ENCODE measurements at places on chromosomes 7 and 10.

GRCh38 chr10:26755443-26755903 is 58.0 kb downstream of the PDSS1 start:
- peak; percentile 35 for DNase-seq

DNA sequence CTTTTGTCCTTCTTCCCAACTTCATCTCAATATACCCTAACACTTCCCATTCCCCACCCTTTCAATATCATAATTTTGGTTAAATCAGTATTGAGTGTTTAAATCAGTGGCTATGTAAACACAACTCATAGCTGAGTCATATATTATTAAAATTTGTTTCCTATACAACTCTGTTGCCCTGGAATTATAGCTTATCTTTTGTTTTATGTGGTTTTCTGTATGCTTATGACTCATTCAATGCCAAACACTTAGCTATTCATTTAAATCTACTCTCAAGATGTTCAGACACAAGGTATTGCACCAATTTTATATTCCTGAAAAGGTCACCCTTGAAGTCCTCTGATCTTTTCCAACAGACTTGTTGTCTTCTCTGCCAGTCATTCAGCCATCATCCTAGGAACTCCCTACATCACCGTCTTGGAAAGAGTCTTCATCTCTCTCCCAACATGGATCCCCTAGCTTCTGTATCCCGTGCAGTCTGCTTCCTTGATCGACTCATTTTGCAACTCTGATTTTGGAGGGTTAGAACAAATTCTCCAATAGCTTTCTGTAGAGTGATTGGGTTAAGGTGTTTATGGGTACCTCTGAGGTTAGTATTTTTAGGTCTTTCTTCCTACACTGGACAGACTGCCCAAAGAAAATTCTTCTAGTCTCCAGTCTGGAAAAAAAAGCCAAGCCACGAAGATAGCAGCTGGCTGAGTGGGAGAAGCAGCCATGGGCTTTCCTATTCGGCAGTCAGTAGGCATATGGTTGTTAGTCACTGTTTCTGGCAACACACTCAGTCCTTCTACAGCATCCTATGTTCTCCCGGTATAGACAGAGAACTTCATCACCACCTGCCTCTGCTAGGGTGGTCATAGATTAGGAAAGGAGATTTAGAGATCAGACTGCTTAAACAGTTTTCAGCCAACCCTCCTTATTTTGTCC is 102.1 kb downstream of the CRPPA start:
- peak; percentile 12 for DNase-seq

DNA sequence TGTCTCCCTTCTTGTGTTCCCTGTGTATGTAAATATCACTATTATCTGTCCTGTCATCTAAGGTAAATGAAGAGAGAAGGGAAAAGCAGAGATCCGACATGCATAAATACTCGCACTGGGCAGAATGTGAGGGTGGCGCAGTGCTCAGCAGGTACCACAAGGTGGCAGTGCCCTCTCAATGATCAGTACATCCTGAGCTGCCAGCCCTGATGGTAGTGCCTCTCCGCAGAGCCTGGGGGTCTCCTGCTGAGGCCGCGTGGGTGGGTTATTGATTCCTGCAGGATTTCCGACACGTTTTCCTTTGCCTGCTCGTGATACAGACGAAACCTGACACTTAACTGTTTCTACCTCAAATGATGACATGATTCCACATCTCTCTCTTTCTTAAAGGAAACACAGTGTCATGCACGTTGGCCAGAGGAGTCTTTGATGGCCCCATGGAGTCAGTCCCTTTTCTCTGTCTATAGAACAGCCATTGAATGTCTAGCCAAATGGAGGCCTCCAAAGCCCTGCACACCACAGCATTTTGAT is 19.8 kb downstream of the RGR start:
- peak; percentile 48 for DNase-seq

GRCh38 chr10:75967491-75967890 is 536.1 kb downstream of the LRMDA start:
- no peak for DNase-seq

DNA sequence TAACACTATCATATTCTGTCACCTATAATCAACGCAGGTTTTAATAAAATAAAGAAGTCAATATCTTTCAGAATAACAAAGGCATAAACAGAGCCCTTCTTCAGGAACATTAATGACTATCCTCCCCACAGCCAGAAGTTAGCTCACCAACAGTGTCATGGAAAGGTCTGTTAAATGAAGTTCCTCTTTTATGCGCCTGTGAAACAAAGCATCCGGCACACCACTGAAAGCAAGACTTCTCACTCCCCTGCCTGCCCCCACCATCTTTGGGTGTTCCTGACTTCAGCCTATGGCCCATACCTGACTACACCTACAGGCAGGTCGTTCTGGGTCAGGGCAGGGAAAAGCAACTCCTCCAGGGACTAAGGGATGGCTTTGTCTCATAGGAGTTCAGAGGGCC is 205.4 kb downstream of the FANK1 start:
- DNase-seq, result no peak

DNA sequence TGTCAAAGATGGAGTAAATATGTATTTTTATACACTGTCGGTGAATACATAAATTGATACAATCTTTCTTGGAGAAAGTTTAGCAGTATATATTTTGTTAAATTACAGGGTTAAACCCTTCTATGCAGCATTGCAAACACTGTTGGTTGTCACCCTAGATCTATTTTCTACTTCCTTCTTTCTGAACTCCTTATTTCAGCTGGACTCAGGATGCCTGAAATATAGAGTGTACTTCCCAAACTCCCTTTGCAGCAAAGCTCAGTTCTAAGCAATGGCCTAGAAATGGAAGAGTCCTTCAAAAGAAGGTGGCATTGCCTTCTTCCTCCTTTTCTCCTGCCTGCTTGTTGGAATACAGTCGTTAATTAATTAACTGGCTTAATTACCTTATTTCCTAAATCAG is 20.6 kb downstream of the CUBN start:
- no peak for DNase-seq

DNA sequence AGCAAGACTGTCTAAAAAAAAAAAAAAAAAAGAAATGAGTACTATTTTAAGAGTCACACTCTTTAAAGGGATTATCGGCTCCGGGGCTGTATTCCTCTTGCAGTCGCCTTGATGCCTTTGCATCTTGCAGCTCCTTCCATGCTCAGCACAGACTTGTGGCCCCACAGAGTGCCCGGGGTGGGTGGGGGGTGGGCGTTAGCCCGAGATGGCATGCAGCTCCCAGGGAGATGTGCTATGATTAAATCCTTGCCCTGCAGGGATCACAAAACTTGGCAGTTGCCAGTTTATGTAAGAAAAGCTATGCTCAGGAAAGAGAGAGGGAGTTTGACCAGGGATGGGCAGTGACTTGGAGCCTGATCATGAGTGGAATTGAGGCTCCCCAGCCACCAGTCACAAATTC is 81.9 kb downstream of the CCDC3 start:
- DNase-seq, result no peak

- DNase-seq, result no peak
These were observed 7.9 kb downstream of the CEP41 start for GRCh38 chr7:130432886-130433285.

DNA sequence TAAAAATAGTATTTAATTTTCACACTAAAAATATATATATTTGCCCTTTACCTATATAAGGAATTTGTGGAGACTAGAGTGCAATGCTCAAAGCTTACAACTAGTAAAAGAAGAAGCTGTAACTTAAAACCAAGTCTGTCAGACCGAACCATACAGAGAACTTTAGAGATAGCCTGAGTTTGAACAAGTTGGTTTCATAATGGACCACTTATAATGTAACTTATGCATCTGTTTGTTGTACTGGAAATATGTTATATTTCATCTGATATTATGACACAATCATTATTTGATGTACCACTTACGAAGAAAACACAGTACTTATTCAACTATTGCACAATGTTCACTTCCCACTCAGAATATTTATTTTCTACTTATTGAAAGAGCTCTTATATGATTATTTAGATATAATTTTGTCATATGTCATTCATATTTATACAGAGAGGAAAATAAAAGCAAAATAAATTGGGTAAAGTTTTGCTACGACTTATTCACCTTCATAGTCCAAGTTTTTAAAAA is 462.8 kb downstream of the ATRNL1 start:
- no peak for DNase-seq

- no peak for DNase-seq
These were observed 146.9 kb downstream of the KCNMA1 start for GRCh38 chr10:77490534-77491314.

DNA sequence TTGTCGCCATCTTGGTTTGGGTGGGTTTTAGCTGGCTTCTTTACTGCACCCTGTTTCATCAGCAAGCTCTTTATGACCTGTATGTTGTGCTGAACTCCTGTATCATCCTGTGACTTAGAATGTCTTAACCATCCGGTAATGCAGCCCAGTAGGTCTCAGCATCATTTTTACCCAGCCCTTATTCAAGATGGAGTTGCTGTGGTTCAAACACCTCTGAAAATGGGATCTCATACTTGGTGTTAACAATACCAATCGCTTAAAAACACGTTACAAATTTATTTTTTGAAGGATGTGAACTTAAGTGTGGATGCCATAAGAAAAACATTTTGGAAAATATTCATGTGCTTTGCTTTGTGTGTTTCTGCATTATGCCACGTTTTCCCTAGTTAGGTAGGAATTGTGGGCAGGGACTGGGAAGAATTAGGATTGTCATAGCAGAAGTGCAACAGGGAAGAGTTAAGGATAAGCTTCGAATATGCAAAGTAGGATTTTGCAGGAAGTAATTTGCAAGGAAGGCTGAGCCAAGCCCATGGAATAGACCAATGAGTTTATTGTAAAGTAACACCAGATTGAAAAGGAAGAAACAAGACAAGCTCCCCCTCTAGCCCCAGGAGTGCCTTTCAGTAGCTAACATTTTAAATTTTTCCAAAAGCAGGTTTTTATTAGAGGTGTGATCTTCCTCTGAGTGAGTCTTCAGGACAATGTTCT is 56.4 kb downstream of the PRR15 start:
- no peak for DNase-seq

GRCh38 chr10:87705339-87705738 is 45.7 kb downstream of the PAPSS2 start:
- peak; percentile 75 for DNase-seq

- DNase-seq, result no peak
These were observed 147.0 kb upstream of the ZNF32 start for GRCh38 chr10:43795639-43796038.

GRCh38 chr7:105015390-105015965 is 1.5 kb downstream of the KMT2E start:
- DNase-seq, result no peak

GRCh38 chr7:141585592-141586510 is 34.6 kb downstream of the AGK start:
- peak; percentile 90 for DNase-seq

GRCh38 chr7:111516612-111517011 is 45.7 kb downstream of the IMMP2L start:
- DNase-seq, result peak; percentile 17

DNA sequence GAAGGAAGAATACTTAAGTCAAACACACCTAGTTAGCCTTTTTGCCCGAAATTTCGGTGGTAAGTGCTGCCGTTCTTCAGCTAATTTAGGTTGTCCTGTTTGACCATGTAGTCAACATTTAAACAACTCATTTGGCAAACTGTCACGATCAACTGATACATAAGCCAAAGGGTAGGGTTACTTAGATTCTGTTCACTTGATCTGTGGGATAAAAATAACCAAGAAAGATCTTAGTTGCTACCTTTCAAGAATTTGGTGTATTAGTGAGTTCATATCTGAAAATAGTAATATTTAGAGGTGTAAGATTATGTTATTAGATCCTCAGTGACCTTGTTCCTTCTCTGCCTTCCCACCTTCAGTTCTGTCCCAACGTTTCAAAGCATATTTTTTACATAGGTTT is 2.0 kb downstream of the TNKS2 start:
- no peak for DNase-seq

- DNase-seq, result no peak
These were observed 63.5 kb downstream of the LHPP start for GRCh38 chr10:124524991-124525653.

GRCh38 chr10:21402606-21403083 is 122.8 kb downstream of the SKIDA1 start:
- DNase-seq, result peak; percentile 81

- DNase-seq, result peak; percentile 57
These were observed 181.7 kb downstream of the CCSER2 start for GRCh38 chr10:84510121-84510520.

- no peak for DNase-seq
These were observed 27.8 kb downstream of the FAM53B start for GRCh38 chr10:124716369-124716768.

DNA sequence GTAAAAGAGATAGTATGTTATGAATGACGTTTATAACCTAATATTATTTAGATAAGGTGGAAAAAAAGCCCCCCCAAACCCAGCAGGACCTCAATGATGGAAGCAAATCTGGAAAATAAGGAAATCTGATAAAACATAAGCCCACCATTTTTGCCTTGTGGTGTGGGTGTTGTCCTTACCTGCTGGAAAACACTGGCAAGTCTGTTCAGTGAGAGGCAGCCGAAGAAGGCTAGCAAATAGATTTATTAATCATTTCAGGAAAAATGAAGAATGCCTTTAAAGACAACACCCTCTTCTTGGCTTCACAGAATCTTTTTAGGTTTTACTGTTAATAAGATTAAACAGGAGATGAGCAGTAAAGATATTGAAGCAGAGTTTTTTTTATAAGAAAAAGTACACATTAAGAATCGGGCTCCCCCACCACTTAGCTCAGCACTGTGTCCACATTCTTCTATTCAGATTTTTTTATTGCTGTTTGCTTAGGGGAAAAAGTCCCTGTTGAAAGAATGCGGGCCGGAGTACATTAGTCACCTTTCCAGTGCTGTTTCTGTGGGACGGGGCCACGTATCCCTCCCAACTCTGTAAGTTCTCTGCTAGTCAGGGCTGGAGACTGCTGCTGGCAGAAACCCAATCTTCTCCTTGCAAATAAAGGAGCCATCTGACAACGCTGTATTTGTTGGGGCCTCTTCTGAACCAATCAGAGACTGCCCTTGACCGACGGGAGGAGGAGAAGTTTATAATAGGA is 104.1 kb downstream of the EVX1 start:
- peak; percentile 72 for DNase-seq

DNA sequence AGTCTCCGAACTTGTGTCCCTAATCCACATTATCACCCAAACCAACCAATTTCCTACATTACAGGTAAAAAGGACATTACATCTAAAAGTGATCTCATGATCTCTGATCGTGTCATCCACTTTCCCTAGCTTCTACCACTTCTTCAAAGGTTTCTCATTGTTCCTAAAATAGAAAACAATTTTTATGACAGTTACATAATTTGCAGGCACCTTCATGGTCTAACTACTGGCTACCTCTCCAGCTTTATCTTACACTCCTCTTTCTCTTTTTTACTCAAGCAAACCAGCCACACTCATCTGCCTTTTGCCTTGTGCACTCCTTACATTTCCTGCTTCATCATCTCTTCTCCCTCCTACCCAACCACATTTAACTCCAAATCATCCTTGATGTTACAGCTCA is 886.7 kb upstream of the SORCS1 start:
- DNase-seq, result no peak

All from fibroblast of skin of abdomen (primary cell).